Stimulated activated CD4-positive, alpha-beta T cell treated with anti-CD3 and anti-CD28 coated beads, TNF-alpha, amount 100 ng/mL, for 24 hours (primary cell): ENCODE measurements at places on chromosomes 2 and 18.

GRCh38 chr2:240519396-240520129, 38.2 kb downstream of the ANKMY1 start:
- DNase-seq = no peak

DNA sequence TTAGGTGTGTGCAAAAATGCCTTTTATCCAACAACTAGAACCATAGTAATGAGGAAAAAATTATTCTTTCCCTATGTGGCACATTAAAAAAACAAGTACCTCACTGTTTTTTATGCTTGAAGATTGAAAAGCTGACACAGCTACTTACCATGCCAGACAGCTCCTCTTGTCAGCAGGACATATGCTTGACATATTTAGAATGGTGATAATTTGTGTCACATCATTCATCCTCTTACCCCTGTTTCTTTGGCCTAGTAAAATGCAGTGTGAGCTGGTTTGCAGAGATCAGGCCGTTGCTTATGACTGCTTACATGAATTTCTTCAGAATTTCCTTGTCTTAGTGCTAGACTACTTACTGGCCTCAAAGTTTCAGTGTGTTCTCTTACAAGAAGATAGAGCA, 869.9 kb downstream of the LRP1B start:
- DNase-seq = no peak

GRCh38 chr2:3399381-3399780, 19.9 kb downstream of the TRAPPC12 start:
- DNase-seq = no peak

- DNase-seq = no peak
These were observed 37.5 kb upstream of the ZNF385B start for GRCh38 chr2:179898873-179899272.

DNA sequence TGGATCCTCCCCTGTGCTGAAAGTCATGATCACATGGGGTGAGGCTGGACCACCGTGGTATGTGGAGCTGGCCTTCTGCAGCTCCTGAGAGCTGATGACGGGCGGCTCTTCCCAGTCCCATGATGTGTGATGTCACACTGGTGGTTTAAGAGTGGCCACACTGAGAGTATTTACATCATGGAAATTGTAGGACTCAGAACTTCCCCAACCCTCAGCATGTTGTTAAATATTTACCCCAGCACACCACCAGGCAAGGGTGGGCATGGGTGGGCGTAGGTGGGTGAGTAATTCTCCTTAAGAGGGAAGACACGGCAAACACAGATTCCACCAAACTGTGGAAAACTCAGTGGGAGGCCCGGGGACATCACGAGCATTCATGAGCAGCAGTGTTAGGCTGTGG, 106.8 kb downstream of the ALPK2 start:
- no peak for DNase-seq

- no peak for DNase-seq
These were observed 772.0 kb downstream of the CNTNAP5 start for GRCh38 chr2:124797049-124797448.

GRCh38 chr18:67864677-67865340, 348.3 kb upstream of the DSEL start:
- no peak for DNase-seq

- DNase-seq = no peak
These were observed 726.4 kb upstream of the CDH2 start for GRCh38 chr18:28903306-28903705.

GRCh38 chr2:13676269-13676668, 956.2 kb upstream of the LRATD1 start:
- DNase-seq = no peak

DNA sequence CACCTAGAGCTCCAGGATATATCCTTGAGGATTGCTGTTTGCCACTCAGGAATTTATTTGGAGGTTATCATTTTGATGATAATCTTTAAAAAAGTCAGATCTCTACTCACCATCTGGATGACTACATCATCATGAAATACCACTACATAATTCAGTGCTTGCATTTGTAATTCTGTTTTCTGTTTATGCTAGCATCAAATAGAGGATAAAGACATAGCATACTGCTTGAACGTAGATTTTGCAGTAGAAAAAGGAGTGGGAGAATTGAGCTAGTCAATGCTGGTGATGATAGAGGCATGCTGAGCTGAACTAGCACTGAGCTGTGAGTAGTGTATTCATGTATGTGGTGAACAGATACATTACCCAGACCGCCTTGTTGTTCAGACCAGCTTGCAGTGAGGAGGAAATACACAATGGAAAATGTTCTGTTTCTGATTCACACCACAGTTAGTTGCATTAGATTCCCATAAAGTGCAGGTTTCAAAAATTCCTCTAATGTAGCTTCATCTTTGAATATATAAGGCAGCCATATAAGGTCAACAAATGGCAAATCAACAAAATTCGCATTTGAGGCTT, 68.8 kb upstream of the CDC42EP3 start:
- DNase-seq = no peak

GRCh38 chr2:223989856-223990232, 32.6 kb downstream of the MRPL44 start:
- DNase-seq = no peak

GRCh38 chr2:26607698-26608097, 33.5 kb downstream of the CIB4 start:
- no peak for DNase-seq

DNA sequence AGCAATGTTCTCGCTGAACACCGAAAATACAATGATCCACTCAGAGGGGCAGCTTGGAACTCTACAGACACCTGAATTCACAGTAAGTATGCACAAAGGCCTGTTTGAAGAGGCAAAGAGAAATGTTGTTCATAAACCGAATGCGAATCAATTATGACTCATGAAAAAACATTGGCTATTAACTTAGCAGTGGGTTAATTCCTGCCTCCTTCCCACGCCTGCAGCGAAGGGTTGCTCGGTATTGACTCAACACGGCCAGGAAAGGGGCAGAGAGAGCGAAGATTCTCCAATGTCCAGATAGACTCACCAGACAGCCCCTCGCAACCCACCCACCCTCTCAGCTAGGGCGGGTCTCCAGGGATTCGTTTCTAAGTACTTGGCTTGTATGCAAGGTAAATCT, 9.4 kb downstream of the CRACDL start:
- DNase-seq = no peak

DNA sequence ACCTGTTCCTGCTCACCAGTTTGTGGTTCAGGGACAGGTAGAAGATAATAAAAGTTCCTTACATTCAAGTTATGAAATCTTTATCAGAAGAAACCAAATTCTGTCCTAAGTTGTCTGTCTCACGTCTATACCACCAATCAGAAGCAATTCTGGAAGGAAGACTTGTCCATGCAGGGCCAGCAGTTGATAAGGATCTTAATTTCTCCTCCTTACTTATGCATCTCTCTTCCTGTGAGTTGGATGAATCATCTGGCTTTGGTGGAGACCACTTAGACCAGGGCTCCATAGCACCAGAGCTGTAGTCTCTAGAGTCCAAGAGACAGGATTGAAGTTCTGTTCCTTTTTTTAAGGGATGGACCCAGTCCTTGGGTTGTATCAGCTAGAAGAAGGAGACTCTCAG, 106.5 kb downstream of the APOB start:
- no peak for DNase-seq

DNA sequence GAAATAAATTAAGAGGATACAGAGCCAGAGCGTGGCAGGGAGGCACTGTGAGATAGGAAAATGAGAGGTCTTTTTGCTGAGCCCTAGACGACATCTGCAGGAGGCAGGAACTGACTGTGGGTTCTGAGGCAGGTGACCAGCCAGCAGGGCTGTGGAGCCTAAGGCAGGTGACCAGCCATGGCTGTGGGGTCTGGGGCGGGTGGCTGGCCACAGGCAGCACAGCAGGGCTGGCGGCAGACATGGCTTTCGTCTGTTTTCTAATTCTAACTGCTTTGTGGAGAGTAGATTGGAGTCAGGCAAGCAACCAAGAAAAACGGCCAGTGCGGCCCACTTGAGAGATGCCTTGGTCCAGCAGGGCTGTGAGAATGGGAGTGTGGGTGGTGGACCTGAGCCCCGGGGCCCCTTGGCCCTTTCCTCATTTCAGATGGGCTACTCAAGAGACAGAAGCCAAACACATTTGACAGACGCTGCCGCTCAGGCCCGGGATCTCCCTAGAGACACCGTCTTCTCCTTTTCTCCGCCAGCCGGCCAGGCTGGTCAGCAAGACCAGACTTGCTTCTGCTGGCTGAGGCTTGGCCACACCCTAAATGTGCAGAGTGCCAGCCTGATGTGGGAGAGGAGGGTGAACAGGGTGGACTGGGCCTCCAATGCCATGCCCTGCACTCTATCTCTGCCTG, 19.7 kb upstream of the GNAL start:
- DNase-seq = no peak

GRCh38 chr2:110113961-110114591, 1.5 kb downstream of the MALL start:
- no peak for DNase-seq

DNA sequence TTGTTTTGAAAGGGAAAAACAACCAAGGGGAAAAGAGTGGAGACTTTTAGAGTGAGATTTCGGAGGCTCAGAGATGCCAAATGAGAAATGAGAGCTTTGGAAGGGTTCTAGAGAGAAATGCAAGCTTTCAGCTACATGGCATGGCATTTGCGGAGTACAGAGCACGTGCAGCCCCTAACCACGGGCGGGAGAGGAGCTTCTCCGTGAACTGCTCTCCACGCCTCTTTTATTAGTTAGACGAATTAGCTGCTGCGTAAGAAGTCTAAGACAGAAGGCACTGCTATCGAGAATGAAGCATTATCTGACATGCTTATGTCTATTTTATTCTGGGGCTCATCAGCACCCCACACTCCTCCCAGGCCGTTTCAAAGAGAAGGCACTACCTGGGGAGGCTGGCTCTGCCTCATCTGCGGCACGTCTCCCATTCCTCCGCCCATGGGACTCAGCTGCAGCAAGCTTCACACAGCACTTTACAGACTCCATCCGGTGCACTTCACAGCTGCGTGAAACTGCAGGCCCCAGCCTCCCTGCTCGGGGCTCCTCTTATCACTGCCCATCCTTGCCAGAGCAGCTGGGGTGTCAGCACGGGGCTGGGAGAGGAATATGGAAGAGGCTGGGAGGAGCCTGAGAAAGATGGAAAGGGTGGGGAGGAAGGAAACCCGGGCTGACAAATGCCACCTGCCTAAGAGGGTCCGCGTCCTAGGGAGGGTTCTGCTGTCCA, 207.3 kb upstream of the APCDD1 start:
- DNase-seq = no peak

DNA sequence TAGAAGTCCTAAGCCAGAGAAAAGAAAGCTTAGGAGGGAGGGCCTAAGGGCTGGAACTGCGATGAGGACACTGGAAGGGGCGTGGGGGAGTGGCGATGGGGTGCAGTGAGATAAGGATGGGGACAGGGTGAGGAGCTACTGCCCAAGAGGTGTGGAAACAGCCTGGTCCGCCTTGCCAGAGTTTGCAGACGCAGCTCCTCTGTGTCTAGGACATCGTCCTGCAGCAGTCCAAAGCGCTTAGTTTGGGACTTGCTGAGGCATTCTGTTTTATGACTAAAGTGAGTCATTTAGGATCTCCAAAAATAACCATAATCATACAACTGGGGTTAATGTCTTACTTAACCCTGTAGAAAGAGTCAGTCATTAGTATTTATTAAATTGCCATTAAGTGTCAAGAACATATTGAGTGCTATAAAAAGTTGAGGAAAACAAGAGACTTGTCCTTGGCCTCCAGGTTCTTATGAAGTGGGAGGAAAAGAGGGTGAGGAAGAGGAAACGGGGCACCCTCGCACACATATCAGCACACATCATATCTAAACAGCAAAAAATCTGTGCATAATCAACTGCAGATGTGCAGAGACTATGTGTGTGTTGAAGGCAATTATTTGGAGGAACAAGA, 74.8 kb downstream of the CDK15 start:
- no peak for DNase-seq

GRCh38 chr2:108806371-108807113, 20.0 kb downstream of the CCDC138 start:
- no peak for DNase-seq
